Activated CD4-positive, alpha-beta memory T cell treated with anti-CD3 and anti-CD28 coated beads for 36 hours (primary cell): ENCODE measurements at places on chromosomes 11 and 22. TPM values are rescaled to one million over a fixed set of nuclear protein-coding genes. Genes with fewer than 3 reads are reported as not detected.

DNA sequence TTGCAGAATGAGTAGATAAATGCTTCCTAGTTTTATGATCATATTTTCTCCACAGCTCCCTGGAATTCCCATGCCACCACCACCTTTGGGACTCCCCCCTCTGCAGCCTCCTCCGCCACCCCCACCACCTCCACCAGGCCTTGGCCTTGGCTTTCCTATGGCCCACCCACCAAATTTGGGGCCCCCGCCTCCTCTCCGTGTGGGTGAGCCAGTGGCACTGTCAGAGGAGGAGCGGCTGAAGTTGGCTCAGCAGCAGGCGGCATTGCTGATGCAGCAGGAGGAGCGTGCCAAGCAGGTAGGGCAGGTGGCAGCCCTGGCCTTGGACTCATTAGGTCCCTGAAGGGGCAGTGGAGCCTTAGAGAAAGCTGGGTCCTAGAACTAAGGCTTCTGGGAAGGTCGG is 2.9 kb downstream of the SF3B2 start:
- no peak for DNase-seq

- no peak for DNase-seq
Measured at GRCh38 chr11:132122735-132123134, 752.3 kb downstream of the NTM start.

- no peak for DNase-seq
Measured at GRCh38 chr11:11661326-11662040, 39.7 kb upstream of the GALNT18 start.

- no peak for DNase-seq
Measured at GRCh38 chr11:132579136-132579535, 953.2 kb downstream of the OPCML start.

- DNase-seq = no peak
Measured at GRCh38 chr22:20997536-20998257, 4.2 kb downstream of the THAP7 start.

- DNase-seq = no peak
Measured at GRCh38 chr22:22593250-22593649, 34.2 kb upstream of the PRAME start.

GRCh38 chr22:45472426-45472825 is 30.3 kb upstream of the FBLN1 start:
- DNase-seq = no peak

GRCh38 chr11:8567602-8568198 is 26.3 kb downstream of the STK33 start:
- no peak for DNase-seq

DNA sequence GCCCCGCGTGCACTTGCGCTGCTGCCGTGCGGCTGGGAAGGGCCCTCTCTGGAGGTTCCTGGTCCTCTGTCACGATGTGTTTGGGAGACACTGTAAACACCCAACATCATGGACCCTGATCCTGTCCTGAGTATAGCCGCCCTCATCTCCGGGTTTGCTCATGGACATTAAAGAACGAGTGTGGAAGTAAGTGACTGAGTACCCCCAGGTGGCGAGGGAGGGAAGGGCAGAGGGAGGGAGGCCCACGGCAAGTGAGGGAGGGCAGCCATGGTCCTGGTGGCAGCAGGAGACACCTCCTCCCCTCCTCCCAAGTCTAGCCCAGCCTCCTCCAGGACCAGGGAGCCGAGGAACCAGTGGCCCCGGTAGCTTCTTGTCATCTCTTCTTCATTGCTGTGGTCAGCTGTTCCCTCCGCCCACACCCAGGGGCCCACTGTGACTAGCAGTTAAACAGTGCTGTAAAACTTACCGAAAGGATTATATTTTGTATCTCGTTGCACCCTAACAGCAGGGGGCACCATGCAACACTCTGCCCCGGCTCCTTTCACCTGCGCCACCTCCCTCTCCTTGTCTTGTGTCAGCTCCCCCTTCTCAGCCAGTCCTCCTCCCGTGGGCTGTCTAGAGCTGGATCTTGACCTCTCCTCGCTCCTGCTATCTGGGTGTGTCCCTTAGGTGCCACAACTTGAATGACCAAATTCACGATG is 566.5 kb upstream of the B3GAT1 start:
- DNase-seq = no peak

- no peak for DNase-seq
Measured at GRCh38 chr11:13283636-13284035, 6.0 kb downstream of the BMAL1 start.

GRCh38 chr11:15199693-15200092 is 85.0 kb downstream of the INSC start:
- no peak for DNase-seq

DNA sequence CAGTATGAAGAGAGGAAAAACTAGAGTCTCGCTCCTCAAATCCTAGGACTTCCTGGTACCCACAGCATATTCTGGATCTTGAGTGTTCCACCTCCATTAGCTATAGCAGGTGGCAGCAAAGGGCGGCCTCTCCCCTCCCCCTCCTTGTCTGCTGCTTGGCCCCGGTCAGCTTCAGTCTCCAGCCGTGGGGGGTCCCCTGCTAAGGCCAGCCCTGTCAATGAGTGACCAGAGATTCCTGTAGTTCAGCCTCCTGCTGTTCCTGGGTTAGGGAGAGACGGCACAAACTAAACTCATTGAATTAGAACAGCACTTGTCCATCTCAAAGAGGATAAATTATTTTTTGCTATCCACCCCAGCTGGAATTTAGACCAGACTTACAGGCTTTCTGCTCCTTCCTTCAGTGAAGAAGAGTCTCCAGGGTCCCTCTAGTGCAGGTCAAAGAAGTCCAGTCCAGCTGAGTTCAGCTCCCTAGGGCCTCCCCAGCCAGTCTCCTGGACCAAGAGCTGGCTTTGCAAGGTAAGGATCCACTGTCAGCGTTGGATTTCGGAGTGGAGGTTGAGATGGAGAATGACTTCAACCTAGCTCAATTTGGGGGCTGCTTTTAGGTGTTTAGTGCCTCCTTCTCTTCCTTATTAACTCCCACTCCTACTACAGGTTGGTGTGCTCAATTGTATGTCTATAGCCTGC is 1.1 kb upstream of the PHLDB1 start:
- DNase-seq = no peak

GRCh38 chr11:58640386-58641023 is 18.0 kb downstream of the CNTF start:
- no peak for DNase-seq

DNA sequence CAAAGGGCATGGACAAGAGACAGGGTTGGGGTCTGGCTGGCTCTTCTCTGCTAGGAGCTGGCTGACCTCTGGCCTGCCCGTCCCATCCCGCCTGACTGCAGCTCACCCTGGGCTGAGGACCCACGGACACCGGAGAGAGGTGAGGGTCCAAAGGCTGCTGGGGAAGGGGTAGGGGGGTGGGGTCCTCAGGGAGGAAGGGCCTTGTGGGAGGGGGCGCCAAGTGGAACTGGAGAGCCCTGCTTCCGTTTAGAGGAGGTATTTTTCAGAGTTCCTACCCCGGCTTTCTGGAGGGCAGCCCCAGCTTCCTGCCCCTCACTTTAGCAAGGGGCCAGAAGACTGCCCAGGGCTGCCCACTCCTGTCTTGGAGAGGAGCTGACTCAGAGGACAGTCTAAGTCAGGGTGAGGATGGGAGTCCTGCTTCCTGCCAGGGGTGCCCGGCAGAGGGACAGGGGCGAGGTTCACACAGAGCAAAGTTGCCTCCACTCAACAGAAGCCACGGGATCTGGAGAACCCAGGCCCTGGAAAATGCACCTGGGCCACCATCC is 7.1 kb downstream of the LARGE2 start:
- no peak for DNase-seq

GRCh38 chr11:61171907-61172306 is 10.7 kb upstream of the VPS37C start:
- DNase-seq = no peak

- DNase-seq = no peak
Measured at GRCh38 chr22:20430101-20430719, 7.4 kb downstream of the SCARF2 start.

GRCh38 chr11:133305208-133305956 is 226.9 kb downstream of the OPCML start:
- no peak for DNase-seq

GRCh38 chr11:64787526-64788320 is 9.4 kb upstream of the SF1 start:
- DNase-seq = peak; percentile 72

DNA sequence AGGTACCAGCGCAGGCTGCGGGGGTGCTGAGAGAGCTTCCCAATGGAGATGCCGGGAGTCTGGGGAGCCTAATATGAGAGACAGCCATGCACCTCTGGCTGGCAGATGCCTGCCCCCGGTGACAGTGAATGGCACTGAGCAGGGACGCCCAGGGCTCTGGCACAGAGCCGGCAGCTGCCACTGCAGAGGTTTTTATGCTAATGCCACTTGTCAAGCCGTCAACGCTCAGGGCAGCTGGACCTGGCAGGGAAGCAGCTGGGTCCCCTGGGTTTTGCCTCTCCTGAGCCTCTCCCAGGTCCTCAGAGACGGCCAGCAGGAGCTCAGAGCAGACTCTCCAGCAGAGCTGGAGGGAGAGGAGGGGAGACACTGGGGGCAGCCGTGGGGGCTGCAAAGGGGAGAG is 573.6 kb downstream of the BUD13 start:
- DNase-seq = no peak

DNA sequence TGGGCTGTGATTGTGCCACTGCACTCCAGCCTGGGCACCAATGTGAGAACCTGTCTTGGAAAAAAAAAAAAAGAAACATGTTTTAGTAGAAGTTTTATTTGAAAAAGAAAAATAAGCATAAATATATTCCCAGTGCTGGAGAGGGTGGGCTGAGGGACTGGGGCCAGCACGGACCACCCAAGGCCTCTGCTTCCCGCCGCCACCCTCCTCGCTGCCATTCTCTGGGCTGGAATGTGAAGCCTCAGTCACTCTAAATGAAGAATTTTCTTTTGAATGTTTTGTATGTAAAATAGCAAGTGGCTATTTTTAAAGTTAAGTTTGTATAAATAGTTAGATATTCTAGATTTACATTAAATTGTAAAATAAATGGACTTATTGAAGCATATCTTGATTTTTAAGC is 5.1 kb upstream of the TRMU start:
- DNase-seq = no peak

CDC42EP1 gene
- 1.9 TPM for total RNA-seq

ZFPL1 gene
- 28.3 TPM for total RNA-seq

HOATZ gene
- total RNA-seq = not detected

TH gene
- total RNA-seq = not detected

CALCA gene
- total RNA-seq = not detected

OTOG gene
- not detected for total RNA-seq

MRGPRE gene
- not detected for total RNA-seq

MS4A15 gene
- not detected for total RNA-seq
